ENCODE measurements at places on chromosomes 13 and 19. TPM values are rescaled to one million over a fixed set of nuclear protein-coding genes. Genes with fewer than 3 reads are reported as not detected.

The KLK2 gene
- total RNA-seq: 1.8 TPM

The TSKS gene
- 0.55 TPM for total RNA-seq

The HCN2 gene
- total RNA-seq: 0.17 TPM

The ECSIT gene
- 49.3 TPM for total RNA-seq

The ELSPBP1 gene
- not detected for total RNA-seq

The FCHO1 gene
- 103 TPM for total RNA-seq
